ENCODE measurements at places on chromosomes 3 and 15. TPM values are rescaled to one million over a fixed set of nuclear protein-coding genes. Genes with fewer than 3 reads are reported as not detected.

The ROPN1 gene
- not detected for total RNA-seq

The USP19 gene
- 98.4 TPM for total RNA-seq

The EXD1 gene
- total RNA-seq, result not detected

The UQCC5 gene
- 2.1 TPM for total RNA-seq

The GOLGA6L10 gene
- 1.8 TPM for total RNA-seq

The TMEM44 gene
- 5.4 TPM for total RNA-seq

The MED12L gene
- 0.28 TPM for total RNA-seq

The C3orf85 gene
- not detected for total RNA-seq

The SCG3 gene
- 1.9 TPM for total RNA-seq

The GPR15 gene
- total RNA-seq, result 0.66 TPM

The TMCO5A gene
- total RNA-seq, result not detected

The CP gene
- 6.6 TPM for total RNA-seq

The RASGRF1 gene
- 1.2 TPM for total RNA-seq

The CHL1 gene
- total RNA-seq, result 29.1 TPM

The EPHB3 gene
- 2.8 TPM for total RNA-seq

Data from sigmoid colon (tissue), 7 donors.